ENCODE measurements at places on chromosomes 12 and 14.

GRCh38 chr12:15592934-15593333, 196.3 kb downstream of the EPS8 start:
- peak; percentile 44 for DNase-seq

- peak; percentile 69 for DNase-seq
Observed at GRCh38 chr14:76955575-76956315, 72.8 kb downstream of the IRF2BPL start.

DNA sequence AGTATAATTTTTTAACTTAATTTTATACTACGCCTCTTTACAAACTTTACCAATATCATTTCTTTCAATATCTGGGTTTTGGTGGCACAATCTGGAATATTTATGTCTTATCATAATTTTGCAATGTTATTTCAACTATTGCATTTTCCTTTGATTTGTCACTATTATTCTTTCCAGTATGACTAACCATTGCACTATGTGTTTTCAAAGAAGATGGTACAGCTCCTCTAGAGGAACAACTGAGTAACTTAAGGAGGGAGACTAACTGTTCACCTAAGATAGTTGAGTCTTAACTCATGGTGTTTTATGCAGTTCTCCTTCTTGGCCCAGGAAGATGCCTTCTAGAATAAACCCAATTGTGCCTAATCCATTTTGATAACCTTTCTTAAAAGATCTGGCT, 60.5 kb upstream of the KIF21A start:
- DNase-seq = peak; percentile 71

DNA sequence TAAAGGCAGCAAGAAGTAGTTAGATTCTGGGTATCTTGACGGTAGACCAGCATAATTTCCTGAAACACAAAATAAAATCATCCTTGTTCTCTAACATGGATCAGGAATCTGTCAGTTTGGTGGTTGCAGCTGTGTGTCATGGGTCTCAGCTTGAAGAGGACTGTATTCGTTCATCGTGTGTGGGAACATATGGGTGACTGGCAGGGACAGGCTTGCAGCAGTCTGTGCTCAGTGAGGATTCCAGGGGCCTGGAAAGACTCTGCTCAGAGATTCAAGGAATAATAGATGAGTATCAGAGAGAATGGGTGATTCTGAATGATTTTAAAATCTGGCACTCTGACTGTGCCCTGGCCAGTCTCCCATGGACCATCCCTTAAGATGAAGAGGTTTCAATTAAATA, 421.6 kb downstream of the APAF1 start:
- DNase-seq = no peak

GRCh38 chr14:37091651-37092050, 80.8 kb downstream of the SLC25A21 start:
- no peak for DNase-seq

- no peak for DNase-seq
Observed at GRCh38 chr14:21822109-21822508, 148.5 kb upstream of the OR4E1 start.

DNA sequence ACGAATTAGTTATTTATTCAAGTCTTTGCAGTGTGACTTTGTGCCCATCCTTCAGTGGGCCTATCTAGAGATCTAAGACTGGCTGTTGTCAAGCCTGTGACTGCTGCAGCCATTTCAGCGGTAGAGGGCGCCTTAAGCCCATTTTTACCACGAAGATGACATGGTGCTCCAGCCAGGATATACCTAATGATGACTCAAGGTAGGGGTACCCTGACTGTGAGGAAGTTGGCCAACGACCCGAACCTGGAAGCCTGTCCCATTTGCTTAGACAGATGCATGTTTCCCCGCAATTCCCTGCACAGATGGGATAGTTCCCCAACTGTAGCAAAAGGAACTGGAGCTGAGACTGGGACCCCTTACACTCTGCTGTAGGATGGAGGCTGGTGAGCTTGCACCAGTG, 41.3 kb downstream of the RAB3IP start:
- DNase-seq = peak; percentile 59

DNA sequence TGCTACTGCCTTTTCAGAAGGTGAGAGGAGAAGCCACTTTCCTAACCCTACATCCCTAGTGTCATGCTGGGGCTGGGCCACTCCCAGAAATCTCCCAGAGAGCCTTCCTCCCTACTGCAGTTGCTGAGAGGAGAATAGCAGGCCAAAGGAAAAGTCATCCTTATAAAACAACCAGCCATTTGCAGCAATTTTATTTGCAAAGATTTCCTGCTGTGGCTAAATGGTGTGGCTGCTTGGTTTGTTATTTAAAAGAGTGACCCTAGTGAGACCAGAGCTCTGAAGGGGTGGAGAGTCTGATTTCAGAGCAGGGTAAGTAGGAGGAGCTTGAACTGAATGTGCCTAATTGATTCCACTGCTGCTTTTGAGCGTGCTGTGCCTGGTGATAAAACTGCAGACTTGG, 232.0 kb downstream of the GRIN2B start:
- DNase-seq = no peak

DNA sequence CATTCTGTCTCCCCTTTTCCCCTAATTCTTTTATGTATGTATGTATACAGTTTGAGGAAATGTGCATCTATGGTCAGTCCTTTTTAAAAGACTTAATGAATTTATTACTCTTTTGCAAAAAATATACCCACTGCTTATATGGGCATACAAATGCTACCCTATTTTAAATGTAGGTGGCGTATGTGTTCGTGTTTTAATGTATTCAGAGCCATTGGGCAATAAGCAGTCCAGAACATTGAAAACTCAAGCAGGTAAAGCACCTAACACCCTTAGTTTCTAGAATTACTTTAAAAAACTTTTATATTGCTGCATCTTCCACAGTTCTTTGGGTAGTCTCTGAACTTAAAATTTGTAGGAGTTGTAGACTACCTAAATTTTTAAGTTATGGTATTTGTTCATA, 42.6 kb upstream of the A2ML1 start:
- no peak for DNase-seq

DNA sequence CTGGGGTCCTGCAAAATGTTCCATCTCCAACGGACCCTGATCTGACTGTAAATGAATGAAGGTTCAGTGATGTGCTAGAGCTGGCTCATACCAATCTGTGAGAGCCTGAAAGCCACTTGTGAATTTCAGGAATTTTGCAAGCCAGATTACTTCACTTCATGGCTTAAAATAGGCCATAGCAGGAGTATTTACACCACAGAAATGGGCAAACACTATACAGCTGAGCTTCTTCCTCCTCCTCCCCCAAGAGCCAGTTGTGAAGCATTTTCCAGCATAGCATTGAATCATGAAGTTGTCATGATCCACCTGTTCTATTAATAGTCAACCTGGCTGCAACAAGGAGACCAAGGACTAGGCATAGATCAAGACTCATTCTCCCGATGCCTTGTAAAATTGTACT, 141.3 kb upstream of the RASSF8 start:
- no peak for DNase-seq

GRCh38 chr14:40847480-40847879, 759.2 kb upstream of the LRFN5 start:
- peak; percentile 1 for DNase-seq

GRCh38 chr12:69501154-69501895, 31.1 kb downstream of the FRS2 start:
- DNase-seq = peak; percentile 60

- no peak for DNase-seq
Observed at GRCh38 chr12:27511723-27512045, 12.3 kb upstream of the PPFIBP1 start.

DNA sequence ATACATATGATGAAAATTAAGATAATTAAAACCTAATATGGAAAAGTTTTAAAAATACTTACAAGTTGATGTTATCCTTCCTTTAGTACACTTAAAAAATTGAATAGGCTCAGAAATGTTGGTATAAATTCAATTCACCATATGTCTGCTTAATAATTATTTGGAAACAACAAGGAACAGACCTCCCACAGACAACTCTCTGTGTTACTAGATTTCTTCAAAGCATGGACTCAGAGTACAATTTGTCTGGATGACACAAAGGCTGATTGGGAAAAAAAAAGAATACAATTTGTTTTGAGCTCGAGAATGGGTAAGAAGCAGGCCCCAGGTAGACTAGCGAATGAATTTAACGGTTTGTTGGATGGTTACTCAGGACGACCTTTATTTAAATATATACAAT, 48.9 kb upstream of the BTG1 start:
- no peak for DNase-seq

- peak; percentile 100 for DNase-seq
Observed at GRCh38 chr12:46523863-46524770, 151.5 kb upstream of the SLC38A2 start.

DNA sequence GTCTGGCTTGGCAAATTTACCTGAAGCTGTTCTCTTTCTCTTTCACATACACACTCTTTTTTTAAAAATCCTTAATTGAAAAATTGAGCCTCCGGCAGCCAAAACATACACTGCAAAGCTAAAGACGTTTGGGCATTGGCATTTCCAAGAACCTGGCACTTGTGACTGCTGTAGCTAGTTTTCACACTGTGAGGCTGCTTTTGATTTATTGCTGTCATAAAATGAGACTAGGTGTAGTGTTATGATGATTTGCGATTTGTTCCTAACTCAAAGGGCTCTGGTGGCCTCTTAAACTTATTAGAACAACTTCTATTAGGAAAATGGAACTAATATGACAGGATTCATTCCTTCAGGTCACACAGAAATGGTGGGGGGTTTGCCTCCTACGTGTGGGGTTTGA, 377.1 kb upstream of the FAR2 start:
- DNase-seq = no peak

GRCh38 chr12:112179916-112180315, 54.6 kb downstream of the TRAFD1 start:
- no peak for DNase-seq

DNA sequence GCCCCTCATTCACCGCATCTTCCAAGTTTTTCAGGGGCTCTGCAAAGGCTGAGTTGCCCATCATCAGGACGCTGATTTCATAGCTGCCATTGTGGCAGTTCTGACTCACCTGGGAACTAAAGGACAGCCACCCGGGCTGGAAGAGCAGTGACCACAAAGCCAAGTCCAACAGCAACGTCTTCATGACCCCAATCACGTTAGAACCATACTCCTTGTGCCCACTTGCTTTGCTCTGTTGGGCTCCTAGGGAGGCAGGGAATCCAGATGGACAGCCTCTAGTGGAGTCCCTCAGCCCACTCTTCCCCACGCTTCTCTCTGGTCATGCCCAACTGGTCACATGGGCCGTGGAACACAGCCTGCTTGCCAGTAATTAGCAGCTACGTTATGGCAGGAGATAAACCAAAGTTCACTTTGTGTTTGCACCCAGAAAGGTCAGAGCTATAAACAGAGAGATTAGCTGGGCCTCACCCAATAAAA, at the start of gene GUCY2C:
Gene GUCY2C, minus strand, starts transcription at position 335 of the 477 bp plus-strand sequence. Its CDS starts 151 bp downstream, at position 184.
- DNase-seq = no peak

DNA sequence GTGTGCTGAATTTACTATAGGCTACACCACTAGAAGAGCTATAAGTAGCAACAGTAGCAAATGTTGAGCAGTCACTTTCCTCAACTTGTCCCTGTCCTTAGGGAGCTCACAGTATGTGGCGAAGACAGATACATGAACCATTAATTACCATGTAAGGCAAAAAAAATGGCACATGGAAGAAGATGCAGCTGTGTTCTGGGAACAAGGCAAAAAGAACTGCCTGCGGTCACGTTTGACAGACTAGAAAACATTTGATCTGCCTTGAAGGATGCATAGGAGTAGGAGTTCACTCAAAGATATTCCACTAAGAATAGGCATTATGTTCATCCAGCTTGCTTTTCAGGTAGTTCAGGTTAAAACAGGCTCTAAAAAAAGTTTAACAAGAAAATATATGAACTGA, 46.5 kb upstream of the IFNG-AS1 start:
- DNase-seq = no peak

DNA sequence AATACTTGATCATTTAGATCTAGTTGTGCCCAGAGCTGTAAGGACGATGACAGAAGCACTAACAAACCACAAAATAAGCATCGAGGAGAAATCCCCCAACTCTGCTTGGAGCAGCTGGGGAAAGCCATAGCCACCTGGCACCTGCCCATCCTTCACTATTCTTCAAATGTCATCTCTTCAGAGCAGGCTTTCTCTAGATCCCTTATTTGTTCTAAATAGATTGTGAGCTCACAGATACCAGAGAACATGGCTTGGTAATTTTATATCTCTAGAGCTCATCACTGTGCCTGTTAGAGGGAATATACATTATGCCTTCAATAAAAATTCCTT, 50.9 kb downstream of the GRIP1 start:
- DNase-seq = no peak

GRCh38 chr12:122753319-122753650, 661 bp downstream of the DENR start:
- no peak for DNase-seq

GRCh38 chr14:90400904-90401561, 4.2 kb downstream of the CALM1 start:
- no peak for DNase-seq

GRCh38 chr12:101780599-101780998, 41.3 kb upstream of the SYCP3 start:
- DNase-seq = no peak

DNA sequence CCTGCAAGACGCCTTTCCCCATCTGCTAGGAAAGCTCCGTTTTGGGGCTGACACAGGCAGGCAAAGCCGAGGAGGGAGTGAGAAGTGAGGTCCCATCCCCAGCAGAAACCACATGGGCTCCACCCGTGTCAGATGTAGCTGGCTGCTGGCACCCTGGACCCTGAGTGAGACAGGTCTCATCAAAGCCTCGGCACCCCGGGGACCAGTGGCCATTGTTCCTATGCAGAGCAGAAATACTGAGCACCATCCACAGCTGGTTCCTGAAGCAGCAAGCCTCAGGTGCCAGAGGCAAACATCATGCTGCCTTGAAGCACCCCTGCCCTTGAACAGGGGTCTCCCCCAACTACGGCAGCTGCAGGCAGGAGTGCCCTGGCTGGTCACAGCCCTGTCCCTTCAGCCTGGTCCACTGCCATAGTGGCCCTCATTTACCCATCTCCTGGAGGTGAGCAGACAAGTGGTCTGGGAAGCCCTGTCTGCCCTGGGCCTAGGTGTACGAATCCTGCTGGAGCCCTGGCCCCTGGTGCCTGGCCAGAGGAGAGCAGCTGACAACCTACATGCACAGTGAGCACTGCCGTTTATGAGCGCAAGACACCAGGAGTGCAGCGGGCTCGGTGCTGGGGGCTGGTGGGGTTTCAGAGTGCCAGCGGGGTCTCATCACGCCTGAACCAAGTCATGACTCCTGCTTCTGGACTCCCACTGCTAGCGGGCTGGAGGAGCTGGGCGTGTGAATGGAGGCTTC, 289.8 kb upstream of the RTL1 start:
- DNase-seq = no peak

DNA sequence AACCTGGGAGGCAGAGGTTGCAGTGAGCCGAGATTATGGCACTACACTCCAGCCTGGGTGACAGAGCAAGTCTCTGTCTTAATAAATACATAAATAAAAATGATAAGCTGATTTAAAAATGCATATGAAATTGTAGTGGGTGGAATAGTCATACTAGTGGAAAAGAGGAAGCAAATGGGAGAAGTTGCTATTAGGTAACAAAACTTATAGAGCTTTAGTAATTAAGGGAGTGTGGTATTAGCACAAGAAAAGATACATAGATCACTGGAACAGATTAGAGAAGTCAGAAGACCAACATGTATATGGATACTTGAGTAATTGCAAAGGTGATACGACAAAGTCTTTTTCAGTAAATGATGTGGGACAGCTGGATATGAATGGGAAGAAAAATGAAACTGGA, 26.5 kb downstream of the TECPR2 start:
- DNase-seq = no peak

- DNase-seq = no peak
Observed at GRCh38 chr12:129902371-129903091, 1.3 kb downstream of the TMEM132D start.

- no peak for DNase-seq
Observed at GRCh38 chr14:89435492-89435891, 18.5 kb upstream of the FOXN3 start.

GRCh38 chr14:34715127-34715863, 902 bp upstream of the CFL2 start:
- DNase-seq = no peak

GRCh38 chr14:69342928-69343525, 55.1 kb downstream of the ERH start:
- no peak for DNase-seq
